HS-5 (cell line): ENCODE measurements at places on chromosomes 1 and 21.

DNA sequence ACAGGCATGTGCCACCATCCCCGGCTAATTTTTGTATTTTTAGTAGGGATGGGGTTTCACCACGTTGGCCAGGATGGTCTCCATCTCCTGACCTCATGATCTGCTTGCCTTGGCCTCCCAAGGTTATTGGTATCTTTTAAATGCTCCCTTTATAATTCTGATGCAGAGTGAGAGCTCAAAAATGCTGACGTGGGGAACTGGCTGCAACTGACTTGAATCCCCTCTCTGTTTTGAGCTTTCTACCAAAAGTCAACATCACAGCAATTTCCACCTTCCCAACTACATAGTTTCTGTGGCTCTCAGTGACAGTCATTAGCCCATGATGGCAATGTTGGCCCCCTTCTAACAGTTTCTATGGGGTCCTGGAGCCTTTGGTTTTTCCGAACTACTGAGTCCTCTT lies 268.2 kb upstream of the FOXD3 start:
- DNase-seq, result no peak

- DNase-seq, result no peak
These were observed 29.7 kb downstream of the MRPL39 start for GRCh38 chr21:25577424-25578055.

DNA sequence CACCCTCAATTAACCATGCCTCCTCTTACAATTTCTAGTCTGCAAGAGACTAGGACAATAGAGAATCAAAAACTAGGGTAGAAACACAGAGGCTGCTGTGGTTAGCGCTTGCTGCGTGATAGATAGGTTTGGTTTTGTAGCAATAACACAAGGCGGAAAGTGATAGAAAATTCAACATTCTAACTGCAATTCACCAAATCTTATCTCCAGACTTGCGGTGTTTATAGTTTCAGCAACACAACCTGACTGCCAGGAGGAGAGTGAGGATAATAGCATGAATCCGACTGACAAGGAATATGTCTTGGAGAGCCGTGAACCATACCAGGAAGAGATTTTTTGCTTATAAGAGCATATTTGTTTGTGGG lies 30.7 kb upstream of the IFNAR2 start:
- DNase-seq, result no peak

DNA sequence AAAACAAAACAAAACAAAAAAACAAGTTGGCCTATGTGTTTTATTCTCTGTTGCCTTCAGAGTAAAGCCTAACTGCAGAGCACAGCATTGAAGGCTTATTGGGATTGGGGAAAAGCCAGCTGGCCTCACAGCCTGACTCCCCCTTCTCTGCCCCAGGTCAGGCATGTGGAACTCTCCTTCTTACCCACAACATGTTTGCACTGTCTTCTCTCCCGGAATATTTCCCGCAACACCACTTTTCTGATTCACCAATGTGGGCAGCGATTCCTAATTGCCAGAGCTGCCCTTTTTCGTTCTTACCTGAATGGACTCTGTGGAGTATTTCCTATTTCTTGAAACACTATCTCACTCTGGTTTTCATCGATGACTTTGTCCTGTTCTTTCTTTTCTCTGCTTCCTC lies 2.8 kb upstream of the TARBP1 start:
- no peak for DNase-seq

DNA sequence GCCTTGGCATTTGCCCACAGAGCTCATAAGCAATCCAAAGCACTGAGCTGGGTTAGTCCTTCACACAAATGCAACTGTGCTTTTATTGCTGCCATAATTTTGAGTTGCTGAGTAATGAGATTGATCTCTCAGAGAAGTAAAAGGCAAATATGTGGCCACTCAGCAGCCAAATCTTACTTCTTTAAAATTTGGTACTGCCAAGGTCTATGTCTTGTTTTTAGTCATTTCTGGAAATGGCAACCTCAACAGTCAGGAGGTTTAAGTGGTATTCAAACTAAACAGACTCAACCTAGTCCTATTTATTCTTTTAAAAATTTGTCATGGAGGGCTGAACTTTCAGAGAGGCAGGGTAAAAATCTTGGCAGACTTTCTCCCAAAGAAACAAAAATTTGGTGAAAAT lies 216.4 kb upstream of the GJB5 start:
- no peak for DNase-seq

- DNase-seq, result no peak
These were observed 40.5 kb upstream of the C21orf91 start for GRCh38 chr21:17859661-17860060.

DNA sequence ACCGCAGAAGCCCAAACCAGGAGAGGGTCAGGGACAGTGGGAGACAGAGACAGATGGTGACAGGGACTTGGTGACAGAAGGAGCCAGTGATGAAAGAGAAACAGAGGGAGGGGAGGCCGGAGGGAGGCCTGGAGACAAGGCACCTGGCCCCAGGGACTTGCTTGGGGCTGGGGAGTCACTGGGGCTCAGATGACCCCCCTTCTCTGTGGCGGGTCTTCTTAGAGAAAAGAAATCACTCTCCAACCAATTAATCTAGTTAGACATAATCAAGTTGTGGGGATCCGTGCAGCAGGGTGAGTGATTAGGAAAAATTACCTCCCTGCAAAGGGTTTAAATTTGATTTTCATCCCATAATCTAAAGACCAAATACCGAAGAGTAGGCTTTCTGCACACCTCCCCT lies 519.8 kb downstream of the PTPRU start:
- no peak for DNase-seq

GRCh38 chr21:44804762-44805161 lies 3.1 kb upstream of the UBE2G2 start:
- DNase-seq, result no peak

DNA sequence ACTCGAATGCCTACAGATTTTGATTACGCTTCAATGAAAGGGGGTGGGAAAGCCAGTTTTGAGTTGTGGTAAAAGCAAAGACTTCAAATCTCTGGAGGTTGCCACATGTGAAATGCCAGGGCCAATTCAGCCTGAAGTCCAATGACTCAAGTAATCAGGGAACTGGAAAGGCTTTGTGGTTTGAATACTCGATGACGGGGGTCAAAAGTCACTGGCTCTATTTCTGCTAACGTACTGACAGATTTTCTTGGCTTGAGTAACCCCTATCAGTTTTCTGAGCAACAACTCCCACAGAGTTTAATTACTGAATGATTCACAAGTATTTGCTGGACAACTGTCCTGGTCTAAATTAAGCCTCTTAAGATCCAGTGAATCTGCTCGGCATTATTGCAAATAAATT lies 152.2 kb downstream of the SIPA1L2 start:
- DNase-seq, result peak; percentile 96

GRCh38 chr1:218463194-218464156 lies 118.3 kb downstream of the TGFB2 start:
- DNase-seq, result peak; percentile 93

DNA sequence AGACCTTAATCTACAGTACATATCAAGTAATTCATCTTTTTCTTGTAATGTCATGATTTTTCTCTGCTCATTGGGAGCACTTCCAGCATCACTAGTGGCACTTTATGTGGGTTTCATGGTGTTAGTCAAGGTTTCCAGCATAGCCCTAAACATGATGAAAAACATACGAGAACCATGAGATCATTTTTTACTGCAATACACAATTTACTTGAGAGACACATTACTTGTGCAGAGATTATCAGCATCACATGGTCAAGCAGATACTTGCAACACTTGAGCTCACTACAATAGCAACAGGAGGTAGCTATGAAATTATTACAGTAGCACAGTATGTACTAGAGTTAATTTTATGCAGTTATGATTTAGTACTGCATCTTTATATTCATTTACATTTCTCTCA lies 36.4 kb downstream of the ITGB3BP start:
- no peak for DNase-seq

DNA sequence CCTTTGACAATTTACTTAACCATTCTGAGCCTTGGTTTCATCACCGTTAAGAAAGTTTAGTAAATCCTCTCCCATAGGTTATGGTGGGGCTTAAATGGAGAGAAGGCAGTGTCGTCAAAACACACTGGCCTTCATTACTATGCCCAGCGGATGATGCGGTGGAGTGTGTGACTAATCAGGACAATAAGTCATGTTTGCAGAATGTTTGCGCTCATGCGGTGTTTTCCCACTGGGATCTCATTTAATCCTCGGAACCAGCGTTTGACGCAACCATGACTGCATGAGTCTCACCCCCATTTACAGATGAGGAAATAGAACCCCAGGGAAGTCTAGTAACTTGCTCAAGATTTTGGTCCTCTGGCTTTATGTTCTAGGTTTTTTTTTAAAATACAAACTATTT lies 17.5 kb downstream of the SLC26A9 start:
- DNase-seq, result peak; percentile 86

GRCh38 chr1:100422065-100422464 lies 69.8 kb downstream of the CDC14A start:
- DNase-seq, result no peak

DNA sequence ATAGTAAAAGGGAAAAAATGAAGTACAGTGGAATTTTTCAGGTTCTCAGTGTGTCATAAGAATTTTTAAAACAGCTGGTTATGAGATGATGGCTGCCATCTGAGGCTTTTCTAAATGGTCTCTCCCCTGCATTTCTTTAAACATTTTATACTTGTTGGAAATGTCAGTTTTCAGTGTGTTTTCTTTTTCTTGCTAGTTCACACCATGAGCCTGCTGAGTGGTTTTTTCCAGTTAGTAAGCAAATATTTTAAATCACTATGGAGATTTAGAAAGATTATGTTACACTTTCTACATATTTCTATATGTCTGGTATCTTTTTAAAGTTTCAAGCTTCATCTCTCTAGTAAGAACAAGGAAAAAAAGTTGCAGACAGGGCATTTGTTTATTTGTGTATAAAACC lies 9.6 kb downstream of the RBM15 start:
- no peak for DNase-seq

DNA sequence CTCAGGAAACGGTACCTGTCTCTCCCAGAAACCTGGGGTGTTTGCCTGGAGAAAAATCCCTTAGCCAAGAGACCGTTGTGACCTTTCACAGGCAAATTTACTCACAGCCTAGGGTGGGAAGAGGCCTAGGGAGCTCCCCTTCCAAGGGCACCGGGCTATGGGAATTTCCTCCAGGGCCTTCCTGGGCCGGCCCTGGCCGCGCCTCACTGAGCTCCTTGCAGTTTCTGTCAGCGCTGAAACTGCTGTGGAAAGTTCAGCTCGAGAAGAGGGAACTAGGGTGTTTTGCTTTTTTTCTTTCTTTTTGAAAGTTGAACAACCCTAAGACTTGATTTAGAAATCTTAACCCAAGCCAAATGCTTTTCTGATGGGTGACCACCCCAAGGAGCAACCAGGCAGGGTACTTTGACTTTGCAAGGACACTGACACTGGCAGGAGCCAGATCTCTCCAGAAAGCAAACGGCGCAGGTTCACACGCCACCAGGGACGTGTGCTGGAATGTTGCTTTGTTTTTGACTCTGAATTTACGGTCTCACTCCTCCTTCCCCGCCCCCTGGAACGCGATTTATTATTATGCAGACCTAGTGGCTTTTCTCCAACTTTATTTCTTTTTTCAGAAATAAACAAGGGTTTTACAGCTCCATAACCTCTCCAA lies 229.6 kb upstream of the JUN start:
- DNase-seq, result no peak

DNA sequence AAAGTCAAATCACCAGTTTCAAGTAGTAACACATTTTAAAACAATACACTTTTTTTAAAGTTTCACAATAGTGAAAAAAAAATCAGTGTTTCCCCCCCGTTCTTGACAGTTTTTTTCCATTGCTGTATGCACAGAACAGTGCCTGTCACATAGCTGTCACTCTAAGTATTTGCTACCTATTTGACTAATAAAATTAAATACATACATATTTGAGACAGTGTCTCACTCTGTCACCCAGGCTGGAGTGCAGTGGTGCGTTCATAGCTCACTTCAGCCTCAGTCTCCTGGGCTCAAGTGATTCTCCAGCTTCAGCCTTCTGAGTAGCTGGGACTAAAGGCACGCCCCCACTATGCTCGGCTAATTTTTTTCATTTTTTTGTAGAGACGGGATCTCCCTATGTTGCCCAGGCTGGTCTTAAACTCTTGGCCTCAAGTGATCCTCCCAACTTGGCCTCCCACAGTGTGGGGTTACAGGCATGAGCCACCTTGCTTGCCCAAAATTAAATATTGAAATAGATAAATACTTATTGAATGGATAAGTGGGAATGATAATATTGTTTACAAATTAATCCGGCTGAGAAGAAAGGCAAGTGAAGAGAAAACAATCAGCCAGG lies 12.6 kb upstream of the RHBG start:
- DNase-seq, result no peak

DNA sequence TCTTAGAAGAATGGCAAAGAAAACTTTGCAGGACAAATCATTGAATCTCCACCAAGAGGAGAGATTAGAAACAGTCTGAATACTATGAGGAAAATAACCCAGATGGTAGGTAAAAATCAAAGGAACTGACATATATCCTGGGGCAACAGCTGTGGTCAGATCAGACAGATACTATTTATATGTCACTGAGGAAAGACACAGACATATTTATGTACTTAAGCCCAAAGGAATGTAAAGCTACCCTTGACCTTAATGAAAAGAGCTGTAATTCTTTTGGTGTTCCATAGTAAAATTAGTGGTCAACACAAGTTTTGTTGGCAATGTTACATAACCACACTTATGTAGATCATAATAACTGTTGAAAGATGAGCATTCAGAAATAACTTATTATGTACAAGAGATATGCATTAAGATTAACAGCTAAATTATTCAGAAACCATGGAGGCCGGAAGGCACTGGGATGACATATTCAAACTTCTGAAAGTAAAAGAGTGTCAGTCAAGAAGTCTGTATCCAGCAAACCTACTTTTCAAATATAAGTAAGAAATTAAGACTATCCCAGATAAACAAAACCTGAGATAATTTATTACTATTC lies 166.1 kb upstream of the SAMSN1 start:
- no peak for DNase-seq

DNA sequence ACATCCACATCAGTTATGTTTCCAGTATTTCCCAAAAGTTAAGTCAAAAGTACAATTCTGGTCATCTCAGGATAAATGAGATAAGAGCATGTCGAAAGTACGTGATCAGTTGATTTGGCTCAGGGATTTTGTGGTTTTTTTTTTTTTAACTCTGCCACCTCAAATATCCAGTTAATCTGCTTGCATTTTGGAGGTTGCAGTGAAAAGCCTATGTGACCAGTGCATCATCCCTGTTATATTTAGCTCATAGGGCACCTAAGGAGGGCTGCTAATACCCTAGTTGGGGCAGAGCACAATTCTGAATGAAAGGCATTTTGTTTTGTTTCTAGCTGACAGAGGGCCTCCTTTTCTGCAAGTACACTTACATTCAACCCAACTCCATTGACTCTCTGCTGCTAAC lies 31.7 kb upstream of the RGS16 start:
- no peak for DNase-seq

- DNase-seq, result no peak
These were observed 14.9 kb downstream of the CREG1 start for GRCh38 chr1:167538657-167539056.
